H1 (cell line): ENCODE measurements at places on chromosomes 5 and 9. TPM values are rescaled to one million over a fixed set of nuclear protein-coding genes. Genes with fewer than 3 reads are reported as not detected.

GRCh38 chr9:89538871-89539270, 41.0 kb upstream of the SEMA4D start:
- DNase-seq, result no peak

- DNase-seq, result no peak
Observed at GRCh38 chr9:69380811-69381210, 55.8 kb downstream of the ENTREP1 start.

GRCh38 chr5:171891150-171891549, 105.5 kb downstream of the SMIM23 start:
- DNase-seq, result no peak

GRCh38 chr5:112914584-112914983, 7.4 kb downstream of the REEP5 start:
- DNase-seq, result no peak

Gene KIF4B
- polyA plus RNA-seq, result 0.02 TPM in 2 replicates
